ENCODE measurements at places on chromosomes 6 and 20. TPM values are rescaled to one million over a fixed set of nuclear protein-coding genes. Genes with fewer than 3 reads are reported as not detected.

DNA sequence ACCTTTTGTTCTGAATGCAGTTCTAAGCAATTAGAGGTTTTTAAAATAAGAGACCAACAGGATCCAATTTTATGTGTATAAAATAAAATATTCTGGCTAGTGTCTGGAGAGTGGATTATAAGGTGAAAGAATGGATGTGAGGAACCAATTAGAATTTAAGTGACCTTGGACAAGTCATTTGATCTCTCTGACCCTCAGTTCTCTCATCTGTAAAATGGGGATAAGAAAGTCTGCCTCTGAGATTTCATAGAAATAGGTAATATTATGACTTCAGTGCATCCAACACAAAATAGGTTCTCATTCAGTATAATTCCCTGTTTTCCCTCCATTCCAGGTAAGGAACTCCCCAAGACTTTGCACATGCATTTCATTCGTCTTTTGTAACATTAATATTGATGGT, 18.9 kb downstream of the CASS4 start:
- H3K4me3 ChIP-seq: no peak overlapping the region
- peaks cover 2% of the 10 kb centered on the region for H3K27me3 ChIP-seq
- H3K27ac ChIP-seq: no peak overlapping the region
- no peaks in the 10 kb centered on the region for H3K36me3 ChIP-seq
- DNase-seq: no peak
- no peaks in the 10 kb centered on the region for H3K4me1 ChIP-seq

DNA sequence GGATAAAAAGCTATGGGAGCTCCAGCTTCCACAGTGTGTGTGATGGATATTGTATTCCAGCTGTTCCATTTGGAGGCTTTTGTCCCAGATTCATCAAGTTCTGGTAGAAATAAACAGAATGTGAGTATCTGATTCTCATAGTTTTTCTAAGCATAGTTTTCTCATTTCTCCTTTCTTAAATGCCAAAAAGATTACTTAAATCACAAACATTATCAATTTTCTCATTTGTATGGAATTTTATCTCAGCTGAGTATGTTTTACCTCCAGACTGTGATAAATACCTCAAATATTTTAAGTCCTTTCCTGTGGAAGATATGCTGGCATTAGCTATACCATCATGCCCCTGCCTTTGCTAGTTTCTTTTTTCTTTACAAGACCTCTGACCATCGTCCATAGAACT, 767.3 kb downstream of the TFAP2A start:
- H3K27ac ChIP-seq: no peak overlapping the region
- no peak for DNase-seq
- no peaks in the 10 kb centered on the region for H3K36me3 ChIP-seq
- H3K4me3 ChIP-seq: no peak overlapping the region
- no peaks in the 10 kb centered on the region for H3K4me1 ChIP-seq
- no peaks in the 10 kb centered on the region for H3K27me3 ChIP-seq

DNA sequence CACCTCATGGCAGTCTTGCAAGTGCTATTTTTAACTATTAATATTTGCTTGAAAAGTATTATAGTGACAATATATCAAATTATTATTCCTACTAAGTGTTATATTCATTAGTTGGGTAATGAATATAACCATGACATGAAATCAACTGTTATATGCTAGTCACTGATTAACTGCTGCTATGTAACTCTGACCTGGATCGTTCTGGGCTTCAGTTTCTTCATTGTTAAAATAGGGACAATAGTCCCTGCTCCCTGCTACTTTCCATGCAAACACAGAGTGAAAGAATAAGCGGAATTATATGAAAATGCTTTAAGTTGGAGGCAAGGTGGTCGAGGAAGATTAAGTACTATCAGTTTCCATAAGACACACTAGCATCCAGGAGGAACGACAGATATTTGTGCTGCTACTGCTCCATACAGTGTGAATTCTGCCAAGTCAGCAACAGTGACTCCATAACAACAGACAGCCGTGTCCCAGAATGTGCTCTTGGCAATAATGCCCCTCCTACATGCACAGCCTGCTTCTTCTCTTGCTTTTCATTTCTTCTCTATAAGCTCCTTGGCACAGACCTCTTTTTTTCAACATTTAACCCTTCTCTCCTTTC, 107.2 kb downstream of the CHD6 start:
- no peak overlapping the region for H3K27ac ChIP-seq
- H3K27me3 ChIP-seq: no peaks in the 10 kb centered on the region
- peaks cover 4% of the 10 kb centered on the region for H3K4me1 ChIP-seq

DNA sequence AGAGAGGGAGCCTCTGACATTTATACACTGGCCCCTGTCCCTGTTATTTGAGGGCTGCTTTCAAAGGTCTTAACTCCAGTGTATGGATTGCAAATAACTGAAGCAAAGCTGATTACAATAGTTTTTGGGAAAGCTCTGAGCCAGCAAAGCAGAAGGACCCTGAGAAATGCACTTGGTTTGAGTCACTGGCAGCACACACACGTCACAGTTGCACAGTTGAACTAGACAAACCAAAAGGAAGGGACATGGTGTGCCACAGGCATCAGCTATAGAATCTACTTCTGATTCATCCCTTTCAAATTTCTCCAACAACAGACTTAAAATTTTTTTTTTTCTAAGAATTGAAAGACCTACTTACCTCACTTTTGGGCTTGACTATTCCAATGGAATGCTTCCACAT, 56.4 kb downstream of the SNRNP48 start:
- no peaks in the 10 kb centered on the region for H3K4me1 ChIP-seq
- no peaks in the 10 kb centered on the region for H3K36me3 ChIP-seq
- H3K27ac ChIP-seq: no peak overlapping the region
- H3K4me3 ChIP-seq: no peak overlapping the region
- H3K27me3 ChIP-seq: no peaks in the 10 kb centered on the region
- no peak for DNase-seq

Gene CST7
- total RNA-seq: not detected

Gene BIRC7
- total RNA-seq: 0.31 TPM

Gene ABT1
- total RNA-seq: 27.3 TPM

Gene CYB5R4
- total RNA-seq: 17.5 TPM

Gene DBNDD2
- total RNA-seq: 39.1 TPM

Measured in H9 (cell line).